Thymus (tissue), 14 donors: ENCODE measurements at places on chromosomes 4 and X. TPM values are rescaled to one million over a fixed set of nuclear protein-coding genes. Genes with fewer than 3 reads are reported as not detected.

The STATH gene
- total RNA-seq: 1.3 TPM

DNA sequence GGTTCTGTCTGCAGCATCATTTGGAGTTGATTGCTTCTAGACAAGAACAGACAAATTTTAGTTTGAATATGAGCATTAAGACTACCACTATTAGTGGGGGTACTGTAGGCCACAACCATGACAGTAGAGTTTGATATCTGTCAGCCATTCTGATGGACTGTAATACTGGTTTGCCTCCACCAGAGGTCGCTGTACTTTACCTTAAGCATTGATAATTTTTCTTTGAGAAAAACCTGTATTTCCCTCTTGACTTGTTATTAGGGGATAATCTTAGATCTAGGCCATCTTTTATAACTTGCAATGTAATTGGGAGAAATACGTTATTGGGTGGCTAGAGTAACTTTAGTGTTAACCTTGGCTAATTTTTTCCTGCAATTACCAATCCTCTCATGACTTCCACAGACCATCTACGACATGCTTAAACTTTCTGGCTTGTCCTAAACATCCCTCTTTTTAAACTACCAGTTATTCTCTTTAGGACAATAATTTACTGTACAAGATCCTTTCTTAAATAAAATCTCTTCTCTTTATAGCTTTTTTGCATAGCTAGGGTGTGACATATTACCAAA, 562.4 kb downstream of the MAGEB5 start:
- no peak for DNase-seq

The HEPH gene
- 2.4 TPM for total RNA-seq

GRCh38 chrX:40476958-40477357, 103.8 kb upstream of the ATP6AP2 start:
- DNase-seq: no peak

The SLIT2 gene
- total RNA-seq: 2.8 TPM

- no peak for DNase-seq
Measured at GRCh38 chr4:102791318-102791835, 30.6 kb upstream of the MANBA start.

DNA sequence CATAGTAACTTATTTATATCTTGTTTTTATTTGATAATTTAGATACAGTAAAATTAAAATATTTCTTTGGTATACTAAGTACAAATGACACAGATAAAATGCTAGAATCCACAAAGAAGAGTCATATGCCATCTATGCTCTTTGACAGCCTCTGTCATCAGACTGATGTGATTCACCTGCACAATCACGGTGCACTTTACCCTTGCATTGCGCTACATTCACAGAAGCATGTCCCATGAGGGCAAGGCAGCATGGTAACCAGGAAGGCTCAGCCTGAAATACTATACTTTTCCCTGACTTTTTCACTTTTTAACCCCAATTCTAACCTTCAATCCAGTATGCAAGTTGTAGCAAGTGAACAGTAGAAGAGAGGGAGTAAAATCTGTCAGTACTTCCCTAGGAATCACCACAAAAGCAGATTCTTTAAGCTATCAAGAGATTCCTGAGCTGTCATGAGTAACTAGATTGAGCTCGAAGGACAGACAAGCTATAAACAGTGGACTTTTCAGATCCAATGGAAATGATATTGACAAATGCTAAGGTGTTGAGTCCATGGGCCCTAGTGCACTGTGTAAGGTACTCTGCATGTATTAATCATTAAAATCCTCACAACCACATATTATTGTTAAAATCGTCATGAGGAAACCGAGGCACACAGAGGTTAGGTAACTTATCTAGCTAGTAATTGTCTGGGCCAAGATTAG, 14.2 kb downstream of the SEC24D start:
- no peak for DNase-seq

The AFP gene
- 1.3 TPM for total RNA-seq

DNA sequence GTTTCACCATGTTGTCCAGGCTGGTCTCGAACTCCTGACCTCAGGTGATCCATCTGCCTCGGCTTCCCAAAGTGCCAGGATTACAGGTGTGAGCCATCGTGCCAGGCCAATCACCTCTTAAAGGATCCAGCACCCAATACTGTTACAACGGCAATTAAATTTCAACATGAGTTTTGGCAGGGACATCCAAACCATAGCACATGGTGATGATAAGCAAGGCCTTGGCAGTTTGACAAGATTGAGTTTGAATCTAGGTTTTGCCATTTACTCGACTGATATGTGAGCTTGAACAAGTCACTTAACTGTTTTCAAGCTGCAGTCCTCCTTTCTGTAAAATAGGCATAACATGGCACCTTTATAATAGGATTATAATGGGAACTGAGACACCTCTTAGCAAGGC, 84.1 kb downstream of the GPR82 start:
- no peak for DNase-seq

The GPRASP1 gene
- 4.3 TPM for total RNA-seq

The MAGEA10 gene
- not detected for total RNA-seq

The CYLC1 gene
- not detected for total RNA-seq

- DNase-seq: no peak
Measured at GRCh38 chr4:98262431-98262830, 1.2 kb downstream of the RAP1GDS1 start.

DNA sequence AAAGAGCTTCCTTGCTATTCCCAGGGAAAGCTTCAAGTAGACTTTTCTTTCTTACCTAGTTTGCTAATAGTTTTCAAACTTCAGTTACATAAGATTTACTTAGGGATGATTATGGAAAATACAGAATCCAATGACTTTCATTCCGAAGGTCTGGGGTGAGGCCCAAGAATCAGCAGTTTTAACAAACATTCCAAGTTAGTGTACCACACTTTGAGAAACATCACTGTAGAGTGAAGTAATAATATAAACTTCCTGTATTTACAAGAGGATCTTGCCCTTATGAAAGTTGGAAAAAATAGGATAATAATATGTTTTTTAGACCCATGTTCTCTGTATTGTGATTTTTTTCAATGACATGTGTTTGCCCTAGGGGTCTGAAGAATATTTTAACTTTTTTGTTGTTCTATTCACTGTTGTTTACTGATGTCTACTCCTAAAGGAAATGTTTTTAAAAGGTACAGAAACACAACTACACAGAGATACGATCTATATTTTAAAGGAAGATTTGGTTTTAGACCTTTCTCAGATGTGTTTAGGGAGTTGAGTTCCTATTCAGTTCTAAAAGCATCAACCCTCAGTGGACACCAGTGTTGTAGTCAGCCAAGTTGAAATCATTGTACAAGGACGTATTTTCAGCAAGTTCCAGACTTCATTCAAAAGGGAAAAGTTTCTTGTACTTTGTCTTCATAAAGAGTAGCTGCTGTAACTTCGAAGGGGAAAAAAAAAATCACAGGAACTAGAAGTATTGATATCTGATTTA, 295.8 kb upstream of the SLC7A11 start:
- DNase-seq: no peak

The SORCS2 gene
- total RNA-seq: 2.7 TPM

The LEF1 gene
- 655 TPM for total RNA-seq
